ENCODE measurements at places on chromosomes 2 and 18.

DNA sequence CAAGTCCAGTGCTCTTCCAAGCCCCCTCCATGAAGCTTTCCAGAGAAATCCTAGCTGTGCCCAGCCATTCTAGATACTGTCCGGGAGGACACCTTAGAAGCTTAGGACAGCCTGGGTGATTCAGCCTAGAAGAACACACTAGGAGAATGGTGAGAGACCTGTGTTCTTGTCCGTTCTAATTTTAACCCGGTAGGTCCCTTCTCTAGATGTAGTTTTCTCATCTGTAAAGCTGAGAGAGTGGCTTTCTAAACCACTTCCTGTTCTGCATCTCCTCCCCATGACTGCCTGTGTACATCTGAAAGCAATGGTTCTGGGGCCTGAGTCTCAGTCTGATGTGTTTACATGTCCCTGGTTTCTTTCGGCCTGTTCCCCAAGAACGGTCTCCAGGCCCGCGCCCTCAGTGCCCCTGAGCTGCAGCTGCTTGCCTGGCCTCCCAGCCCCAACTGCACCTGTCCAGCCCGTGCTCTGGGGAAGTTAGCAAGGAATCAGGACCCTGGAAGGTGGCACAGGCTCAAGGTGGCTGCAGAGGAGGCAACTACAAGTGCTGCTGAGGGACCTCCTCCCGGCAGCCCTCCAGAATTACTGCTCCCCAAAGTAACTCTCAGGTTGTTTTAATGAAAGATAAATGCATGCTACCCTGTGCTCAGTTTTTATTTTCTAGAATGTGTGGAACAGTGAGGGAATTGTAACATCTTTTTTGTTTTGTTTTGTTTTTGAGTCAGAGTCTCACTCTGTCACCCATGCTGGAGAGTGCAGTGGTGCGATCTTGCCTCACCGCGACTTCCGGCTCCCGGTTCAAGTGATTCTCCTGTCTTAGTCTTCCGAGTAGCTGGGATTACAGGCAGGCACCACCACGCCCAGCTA, 105.9 kb downstream of the LBH start:
- DNase-seq, result no peak

- no peak for DNase-seq
Measured at GRCh38 chr2:174341995-174342685, 7.4 kb downstream of the SP9 start.

GRCh38 chr2:38788306-38788705, 10.3 kb downstream of the GEMIN6 start:
- DNase-seq, result no peak

DNA sequence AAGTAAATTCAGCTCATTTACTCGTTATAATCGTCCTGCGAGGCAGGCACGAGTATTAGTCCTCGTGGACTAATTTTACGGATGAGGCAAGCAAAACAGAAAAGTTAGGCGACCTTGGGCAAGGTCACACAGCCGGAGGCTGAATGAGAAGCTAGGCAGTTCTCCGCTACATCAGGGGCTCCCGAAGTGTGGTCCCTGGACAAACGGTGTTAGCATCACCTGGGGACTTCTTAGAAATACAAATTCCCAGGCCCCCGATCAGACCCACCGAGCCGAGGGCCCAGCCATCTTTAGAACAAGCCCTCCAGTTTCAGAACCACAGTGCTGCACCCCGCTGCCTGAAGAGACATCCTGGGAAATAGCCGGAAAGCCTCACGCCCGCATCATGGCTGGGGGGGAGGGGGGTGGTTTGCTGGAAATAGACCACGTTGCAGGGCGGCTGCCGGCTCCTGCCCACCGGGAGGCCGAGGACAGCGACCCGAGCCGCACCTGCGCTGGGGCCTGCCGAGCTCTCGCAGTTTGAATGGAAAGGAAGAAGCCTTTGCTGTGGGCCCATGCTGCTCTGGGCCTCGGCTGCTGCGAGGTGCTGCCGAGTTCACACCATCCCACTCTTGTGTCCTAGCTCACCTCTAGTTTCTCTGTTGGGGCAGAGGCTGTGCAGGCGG, 72.2 kb downstream of the TFCP2L1 start:
- DNase-seq, result no peak

DNA sequence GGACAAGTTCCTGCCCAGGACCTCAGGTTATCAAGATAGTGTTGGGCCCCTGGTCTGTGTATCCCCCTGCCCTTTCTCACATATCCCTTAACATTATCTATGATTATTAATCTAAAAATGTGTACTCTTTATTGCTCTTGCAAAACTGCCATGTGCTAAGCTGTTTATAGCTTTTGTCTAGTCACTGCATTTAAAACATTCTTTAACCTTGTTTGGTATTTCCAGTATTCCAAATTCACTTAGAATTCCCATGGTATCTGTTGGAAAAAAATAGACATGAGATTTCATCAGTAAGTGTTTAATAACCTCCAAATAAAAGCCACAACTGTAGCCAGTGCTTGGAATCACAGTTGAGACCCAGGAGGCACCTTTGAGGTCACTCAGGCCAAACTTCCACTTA, 16.2 kb upstream of the GLS start:
- DNase-seq, result no peak

DNA sequence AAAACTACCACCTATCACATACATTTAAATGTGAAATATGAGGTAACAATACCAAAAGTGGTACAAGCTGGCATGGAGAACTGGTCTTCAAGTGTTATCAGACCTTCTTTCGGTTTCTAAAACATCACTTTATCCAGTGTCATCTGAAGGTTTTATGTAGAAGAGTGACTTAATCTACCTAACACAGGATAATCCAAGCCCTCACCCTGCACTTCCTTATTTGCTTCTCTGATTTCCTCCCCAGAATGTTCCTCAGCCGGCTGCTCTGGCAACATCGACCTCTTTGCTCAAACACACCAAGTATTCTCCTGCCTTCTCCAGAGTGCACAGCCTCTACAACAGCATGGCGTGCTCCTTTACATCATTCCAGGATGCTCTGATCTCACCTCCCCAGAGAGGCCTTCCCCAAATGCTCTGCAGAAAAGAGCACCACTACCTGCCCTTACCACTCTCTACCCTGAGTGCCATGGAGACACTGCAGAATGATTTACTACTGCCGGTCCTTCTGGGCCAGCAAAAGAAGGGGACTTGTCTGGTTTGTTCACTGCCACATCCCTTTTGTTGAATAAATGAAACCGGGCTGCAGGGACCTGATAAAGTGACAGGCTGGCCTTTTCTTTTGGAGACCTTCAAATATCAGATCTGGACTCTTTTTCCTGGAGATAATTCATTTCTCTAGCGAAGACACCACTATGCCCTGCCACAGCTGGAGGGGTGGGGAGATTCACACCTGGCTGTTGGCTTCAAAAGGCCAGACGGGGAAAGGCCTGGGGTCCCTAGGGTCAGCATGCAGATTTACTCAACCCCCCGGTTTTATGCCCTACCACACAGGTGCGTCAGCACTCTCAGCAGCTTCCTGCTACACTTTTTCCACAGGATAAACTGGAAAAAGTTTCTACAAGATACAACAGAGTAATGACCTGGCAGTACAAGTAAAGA, 42.0 kb downstream of the TTR start:
- DNase-seq, result no peak

DNA sequence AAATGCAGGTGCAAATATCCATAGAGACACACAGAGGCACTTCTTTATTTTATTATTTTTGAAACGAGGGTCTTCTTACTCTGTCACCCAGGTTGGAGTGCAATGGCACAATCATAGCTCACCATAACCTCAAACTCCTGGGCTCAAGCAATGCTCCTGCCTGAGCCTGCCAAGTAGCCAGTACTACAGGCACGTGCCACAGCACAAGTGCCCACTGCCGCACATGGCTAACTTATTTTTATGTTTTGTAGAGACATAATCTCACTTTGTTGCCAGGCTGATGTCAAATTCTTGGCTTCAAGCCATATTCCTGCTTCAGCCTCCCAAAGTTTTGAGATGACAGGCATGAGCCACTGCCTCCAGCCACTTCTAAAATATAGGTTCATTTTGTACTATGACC, 537.6 kb downstream of the THSD7B start:
- DNase-seq, result no peak

- DNase-seq, result no peak
Measured at GRCh38 chr2:45068571-45069140, 59.4 kb upstream of the SIX2 start.

DNA sequence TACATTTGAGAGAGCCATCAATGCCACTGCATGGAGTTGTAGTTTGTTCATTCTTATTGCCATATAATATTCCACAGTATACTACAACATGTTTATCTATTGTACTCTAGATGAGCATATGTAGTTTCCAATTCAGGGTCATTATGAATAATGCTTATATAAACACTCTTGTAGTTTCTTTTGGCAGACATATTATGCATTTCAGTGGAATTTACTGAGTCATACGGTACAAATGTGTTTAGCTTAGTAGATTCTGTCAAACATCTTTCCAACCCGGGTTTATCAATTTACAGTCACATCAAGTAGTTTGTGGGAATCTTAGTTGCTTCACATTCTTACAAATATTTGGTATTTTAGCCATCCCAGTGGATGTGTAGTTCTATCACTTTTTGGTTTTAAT, 161.1 kb downstream of the KCNH7 start:
- DNase-seq, result no peak

GRCh38 chr2:159199761-159200465, 86.6 kb downstream of the WDSUB1 start:
- DNase-seq, result no peak

- no peak for DNase-seq
Measured at GRCh38 chr18:12253663-12254135, 462 bp upstream of the CIDEA start.

GRCh38 chr2:181008407-181008806, 28.0 kb downstream of the UBE2E3 start:
- no peak for DNase-seq

GRCh38 chr2:151713291-151713903, 20.9 kb downstream of the NEB start:
- DNase-seq, result no peak

GRCh38 chr18:8332286-8332685, 277.0 kb upstream of the RAB12 start:
- no peak for DNase-seq

- DNase-seq, result no peak
Measured at GRCh38 chr18:63159590-63159989, 160.0 kb downstream of the BCL2 start.

DNA sequence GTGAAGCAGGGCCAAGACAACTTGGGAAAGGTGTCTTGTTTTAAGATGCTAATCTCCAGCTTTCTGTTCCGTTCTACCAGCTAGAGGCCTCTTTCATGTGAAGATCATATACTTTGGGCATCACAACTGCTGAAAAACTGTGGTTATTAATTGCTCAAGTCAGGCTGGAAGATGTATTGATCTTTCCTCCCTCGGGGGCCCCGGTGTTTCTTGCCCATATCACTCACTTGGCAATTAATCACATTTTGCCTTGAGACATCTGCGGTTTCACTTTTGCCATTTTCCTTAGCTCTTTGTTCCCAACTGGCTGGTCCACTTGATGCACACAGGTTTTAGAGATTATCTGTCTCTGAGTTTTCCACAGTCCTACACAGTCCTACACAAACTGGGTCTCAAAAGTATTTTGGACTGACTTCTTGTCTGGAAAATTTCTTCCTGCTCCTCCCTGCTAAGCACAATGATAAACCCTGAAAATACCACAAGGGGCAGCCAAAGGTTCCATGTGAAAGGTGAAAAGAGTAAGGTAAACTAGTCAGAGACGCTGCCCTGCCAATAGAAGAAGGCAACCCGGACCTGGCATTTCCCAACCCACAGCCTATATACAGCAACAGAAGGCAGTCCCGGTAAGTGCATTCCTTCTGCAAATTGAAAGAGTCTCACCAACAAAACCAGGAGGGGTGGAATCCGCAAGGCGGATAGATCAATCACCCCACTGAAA, 181.0 kb downstream of the AFF3 start:
- DNase-seq, result no peak

- no peak for DNase-seq
Measured at GRCh38 chr2:37625156-37625555, 46.3 kb downstream of the CDC42EP3 start.

DNA sequence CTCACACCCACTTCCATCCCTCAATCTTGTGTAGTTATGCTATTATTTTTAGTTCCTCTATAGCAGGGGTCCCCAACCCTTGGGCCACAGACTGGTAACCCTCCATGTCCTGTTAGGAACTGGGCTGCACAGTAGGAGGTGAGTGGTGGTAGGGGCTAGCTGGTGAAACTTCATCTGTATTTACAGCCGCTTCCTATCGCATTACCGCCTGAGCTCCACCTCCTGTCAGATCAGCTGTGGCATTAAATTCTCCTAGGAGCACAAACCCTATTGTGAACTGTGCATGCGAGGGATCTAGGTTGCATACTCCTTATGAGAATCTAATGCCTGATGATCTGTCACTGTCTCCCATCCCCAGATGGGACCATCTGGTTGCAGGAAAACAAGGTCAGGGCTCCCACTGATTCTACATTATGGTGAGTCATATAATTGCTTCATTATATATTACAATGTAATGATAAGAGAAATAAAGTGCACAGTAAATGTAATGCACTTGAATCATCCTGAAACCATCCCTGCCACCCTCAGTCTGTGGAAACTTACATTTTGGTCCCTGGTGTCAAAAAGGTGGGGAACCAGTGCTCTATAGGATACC, 1.6 kb upstream of the RAB11FIP5 start:
- no peak for DNase-seq

GRCh38 chr2:11502740-11503292, 31.0 kb upstream of the GREB1 start:
- DNase-seq, result no peak

DNA sequence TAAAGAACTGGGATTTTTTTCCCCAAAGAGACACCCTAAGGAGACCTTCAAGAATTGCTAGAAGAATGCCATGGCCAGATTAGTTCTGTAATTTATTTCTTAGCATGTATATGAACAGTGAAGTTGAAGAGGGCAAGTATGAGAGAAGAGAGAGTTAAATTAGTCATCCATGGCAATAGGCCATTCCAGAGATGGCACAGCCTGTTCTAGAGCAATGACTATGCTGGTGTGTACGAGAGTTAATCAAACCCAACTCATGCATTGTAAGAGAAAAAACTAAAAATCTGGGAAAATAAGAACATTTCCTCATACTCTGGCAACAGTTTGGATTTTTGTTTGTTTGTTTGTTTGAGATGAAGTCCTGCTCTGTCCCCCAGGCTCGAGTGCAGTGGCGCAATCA, 112.1 kb upstream of the PIK3C3 start:
- no peak for DNase-seq

DNA sequence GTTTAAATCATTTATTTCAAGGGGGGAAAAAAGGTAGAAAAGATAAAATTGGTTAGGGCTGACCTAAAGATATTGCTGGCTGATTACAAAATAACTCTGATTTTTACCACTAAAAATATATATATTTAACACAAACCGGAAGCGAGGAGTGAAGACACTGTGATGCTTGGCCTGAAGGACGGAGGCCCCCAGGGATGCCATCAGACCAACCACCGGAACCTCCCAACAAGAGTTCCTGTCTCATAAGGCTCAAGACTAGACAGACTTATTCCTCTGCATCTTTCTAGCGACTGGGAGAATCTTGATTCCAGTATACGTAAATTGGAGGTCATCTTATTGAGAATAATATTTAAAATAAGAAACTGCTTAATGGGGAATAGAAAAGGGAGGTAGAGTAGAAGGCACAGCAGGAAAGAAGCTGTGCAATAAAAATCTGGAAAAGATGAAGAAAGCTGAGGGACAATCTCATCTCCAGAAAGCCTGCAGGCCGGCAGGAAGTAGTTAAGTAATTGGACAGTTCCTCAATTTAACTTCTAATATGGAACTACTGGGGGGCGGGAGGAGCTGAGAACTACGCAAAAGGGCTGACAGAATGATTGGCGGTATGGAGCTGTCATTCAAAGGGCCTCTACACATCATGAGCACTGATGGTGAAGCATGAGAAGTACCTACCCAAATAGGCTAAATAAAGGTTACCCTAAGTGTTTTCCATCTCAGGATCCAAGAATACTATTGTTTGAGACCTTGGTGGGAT, 91.1 kb downstream of the DTNB start:
- no peak for DNase-seq

All from stimulated activated CD8-positive, alpha-beta memory T cell treated with anti-CD3 and anti-CD28 coated beads, Interleukin-2, amount 100 ng/mL, for 1 hour (primary cell).